ENCODE measurements at places on chromosomes 5 and 9.

DNA sequence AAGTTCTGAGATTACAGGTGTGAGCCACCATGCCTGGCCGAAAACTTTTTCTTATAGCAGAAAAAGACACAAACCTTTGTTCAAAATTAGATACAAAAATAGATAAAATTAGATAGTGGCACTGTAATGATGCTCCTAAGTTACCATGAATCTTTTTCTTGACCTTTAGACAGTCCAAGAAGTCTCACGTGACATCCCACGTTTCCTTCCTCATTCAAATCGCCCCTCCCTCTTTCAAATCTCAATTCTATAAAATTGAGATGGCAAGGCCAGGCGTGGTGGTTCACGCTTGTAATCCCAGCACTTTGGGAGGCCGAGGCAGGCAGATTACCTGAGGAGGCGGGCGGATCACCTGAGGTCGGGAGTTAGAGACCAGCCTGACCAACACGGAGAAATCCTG, 7.7 kb upstream of the ZCCHC10 start:
- DNase-seq: no peak

DNA sequence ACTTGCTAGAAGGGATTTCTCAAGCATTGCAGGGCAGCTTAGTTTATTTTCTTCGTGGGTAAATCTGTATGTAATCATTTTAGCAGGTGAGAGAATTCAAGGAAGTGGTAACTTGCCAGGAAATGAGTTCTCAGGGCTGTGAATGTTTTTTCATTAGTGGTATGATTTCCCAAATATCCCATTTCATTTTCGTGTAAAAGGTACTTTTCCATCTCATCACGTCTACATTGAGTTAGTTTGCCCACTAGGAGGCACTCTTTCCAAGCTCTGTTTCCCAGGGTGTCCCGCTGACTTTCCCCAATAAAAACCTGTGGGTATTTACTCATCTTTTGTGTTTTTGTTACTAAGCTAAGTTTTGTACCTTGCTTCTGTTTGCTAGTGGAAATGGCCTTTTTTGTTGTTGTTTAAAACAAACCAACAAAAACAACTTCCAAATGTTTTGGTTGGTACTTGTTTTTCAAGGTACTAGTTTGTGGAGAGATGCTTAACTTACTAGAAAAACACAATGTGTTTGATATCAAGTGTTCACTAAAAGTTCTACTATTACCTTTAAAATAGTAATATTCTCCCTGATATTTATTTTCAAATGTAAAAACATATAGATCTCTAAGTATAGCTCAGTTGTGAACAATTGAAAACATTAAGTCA, 373.6 kb downstream of the ADGRV1 start:
- no peak for DNase-seq

DNA sequence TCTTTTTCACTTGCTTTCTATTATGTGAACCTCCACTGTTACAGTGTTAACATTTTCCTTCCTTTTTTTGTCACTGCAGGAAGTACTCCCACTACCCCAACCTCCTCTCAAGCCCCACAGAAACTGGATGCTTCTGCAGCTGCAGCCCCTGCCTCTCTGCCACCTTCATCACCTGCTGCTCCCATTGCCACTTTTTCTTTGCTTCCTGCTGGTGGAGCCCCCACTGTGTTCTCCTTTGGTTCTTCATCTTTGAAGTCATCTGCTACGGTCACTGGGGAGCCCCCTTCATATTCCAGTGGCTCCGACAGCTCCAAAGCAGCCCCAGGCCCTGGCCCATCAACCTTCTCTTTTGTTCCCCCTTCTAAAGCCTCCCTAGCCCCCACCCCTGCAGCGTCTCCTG, 18.8 kb downstream of the NUP214 start:
- no peak for DNase-seq

DNA sequence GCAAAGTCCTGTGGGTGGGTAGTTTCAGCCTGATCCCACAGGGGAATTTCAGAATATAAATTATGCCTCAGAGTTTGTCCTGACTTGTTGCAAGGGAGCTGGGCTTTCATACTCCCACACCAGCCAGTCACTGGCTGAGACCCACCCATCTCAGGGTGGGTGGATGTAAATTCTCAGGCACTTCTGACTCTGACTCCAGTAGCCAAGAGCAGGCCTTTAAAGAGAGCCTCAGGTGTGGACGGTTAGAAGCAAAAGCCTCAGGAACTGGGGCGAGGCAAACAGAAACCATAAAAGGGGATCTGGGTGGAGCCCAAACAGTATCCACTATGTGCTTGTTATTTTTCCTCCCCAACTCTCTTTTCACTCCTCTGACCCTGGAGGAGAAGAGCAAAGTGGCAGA, 28.6 kb upstream of the FBXW11 start:
- DNase-seq: no peak

GRCh38 chr5:137442660-137443059, 56.5 kb downstream of the SPOCK1 start:
- no peak for DNase-seq

- no peak for DNase-seq
Measured at GRCh38 chr9:125878164-125878631, 131.0 kb downstream of the PBX3 start.

- peak; percentile 79 for DNase-seq
Measured at GRCh38 chr5:177446200-177447065, at the start of gene PRR7. PRR7 (plus strand) TSS chr5:177446814; CDS start chr5:177455068, 8,254 bp downstream.

DNA sequence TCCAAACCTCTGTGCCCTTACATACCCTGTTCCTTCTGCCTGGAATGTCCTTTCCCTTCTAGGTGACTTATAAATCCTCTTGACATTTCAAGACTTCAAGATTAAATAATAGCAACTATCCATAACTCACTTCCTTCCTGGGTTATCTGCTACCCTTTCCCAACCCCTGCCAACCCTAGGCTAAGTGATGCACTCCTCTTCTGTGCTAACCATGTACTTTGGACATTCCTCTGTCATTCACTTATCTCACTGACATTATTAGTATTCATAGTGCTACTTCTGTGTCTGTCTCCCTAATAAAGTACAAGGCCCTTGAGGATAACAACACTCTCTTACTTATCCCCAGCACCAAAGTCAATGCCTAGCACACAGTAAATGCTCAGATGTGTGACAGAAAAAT, 307.1 kb downstream of the ENC1 start:
- DNase-seq: no peak

- DNase-seq: no peak
Measured at GRCh38 chr5:64569858-64570257, 64.0 kb downstream of the RGS7BP start.

DNA sequence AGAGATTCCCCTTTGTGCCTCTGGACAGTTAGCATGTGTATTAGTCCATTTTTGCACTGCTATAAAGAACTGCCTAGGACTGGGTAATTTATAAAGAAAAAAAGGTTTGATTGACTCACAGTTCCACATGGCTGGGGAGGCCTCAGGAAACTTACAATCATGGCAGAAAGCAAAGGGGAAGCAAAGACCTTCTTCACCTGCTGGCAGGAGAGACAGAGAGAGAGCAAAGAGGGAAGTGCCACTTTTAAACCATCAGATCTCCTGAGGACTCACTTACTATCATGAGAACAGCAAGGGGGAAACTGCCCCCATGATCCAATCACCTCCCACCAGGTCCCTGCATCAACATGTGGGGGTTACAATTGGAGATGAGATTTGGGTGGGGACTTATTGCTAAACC, 6.0 kb downstream of the CFAP90 start:
- no peak for DNase-seq

DNA sequence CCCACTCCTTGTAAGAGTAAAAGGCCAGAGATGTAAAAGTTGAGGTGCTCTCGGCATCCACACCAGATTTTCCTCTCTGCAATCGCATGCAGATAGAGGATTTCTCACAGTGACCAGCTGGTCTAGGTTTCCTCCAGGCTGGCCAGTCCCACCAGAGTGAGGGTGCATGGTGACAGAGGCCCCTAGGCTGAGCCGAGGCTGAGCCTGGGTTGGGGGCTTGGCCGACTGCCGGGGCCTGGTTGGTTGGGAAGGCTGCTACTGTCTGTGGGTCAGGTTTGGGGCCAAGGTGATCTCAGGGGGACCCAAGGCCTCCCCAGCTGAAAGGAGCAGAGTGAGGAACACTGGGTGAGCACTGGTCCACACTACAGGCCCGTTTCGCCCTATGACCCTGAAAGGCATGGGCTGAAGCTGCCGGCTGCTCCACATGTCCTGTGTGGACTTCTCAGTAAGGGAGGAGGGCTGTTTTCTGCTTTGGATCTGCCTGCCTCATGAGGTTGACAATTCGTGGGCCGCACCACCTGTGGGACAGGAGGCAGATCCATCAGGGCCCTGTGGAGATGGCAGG, 400.8 kb upstream of the IRX4 start:
- DNase-seq: no peak

DNA sequence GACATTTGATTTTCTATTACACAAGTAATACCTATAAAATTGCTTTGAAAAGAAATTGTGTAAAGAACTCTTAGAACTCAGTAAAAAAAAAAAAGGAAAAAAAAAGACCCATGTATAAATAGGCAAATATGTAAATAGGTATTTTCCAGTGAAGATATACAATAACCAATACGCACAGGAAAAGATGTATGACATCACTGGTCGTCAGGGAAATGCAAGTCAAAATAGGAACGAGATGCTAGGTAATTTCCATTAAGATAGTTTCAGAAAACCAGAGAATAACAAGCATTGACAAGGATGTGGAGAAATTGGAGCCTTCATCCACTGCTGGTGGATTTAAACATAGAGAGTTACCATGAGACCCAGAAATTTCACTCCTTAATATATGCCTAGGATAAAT, 708.8 kb downstream of the MTRR start:
- no peak for DNase-seq

- no peak for DNase-seq
Measured at GRCh38 chr9:77960356-77961153, 71.1 kb downstream of the GNAQ start.

DNA sequence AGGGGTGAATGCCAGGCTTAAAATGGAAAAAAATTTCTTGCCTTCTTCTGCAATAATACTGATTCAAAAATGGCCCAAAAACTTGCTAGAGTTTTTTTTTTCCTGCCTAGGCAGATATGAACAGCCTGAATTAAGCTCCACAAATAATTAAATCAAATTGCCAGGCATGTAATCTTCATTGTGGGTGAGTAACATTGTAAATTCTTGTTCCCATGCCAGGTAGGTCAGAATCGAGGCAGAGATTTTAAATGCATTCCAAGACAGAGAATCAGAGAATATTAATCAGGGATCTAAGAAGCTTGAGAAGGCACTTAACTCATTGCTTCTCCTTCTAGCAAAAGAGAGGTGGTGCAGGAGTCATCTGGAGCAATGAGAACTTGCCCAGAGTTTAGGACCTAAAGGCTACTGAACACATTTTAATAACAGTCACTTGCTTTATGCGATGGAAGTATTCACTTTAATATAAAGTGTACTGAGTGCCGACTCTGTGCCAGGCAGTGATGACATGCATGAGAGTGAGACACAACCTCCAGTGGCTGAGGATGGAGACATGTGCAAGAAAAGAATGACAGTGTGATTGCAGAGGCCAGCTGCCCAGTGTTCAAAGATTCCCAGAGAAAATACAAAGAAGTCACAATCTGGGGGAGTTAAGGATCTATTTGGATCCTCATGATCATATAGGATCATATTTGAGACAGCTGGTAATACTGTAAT, 102.3 kb downstream of the APBA1 start:
- no peak for DNase-seq

- no peak for DNase-seq
Measured at GRCh38 chr5:38825494-38825893, 20.3 kb upstream of the OSMR start.

DNA sequence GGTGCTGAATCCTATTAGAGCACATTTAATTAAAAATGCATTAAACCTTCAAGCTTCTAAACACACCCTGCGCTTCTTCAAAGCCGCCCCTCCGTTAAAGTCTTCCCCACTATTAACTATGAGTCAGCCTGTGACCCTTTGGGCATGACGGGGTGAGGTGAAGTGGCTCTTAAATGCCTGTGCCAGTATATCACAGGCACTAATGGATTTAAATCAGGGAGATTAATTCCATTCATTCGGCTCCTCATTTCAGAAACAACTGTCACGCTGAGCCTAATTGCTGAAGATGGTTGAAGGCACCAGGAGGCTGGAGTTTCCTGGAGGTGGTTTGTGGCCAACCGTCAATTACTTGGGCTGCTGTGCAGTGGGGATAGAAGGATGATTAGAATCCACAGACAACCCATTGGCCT, 192.6 kb upstream of the MSX2 start:
- no peak for DNase-seq

DNA sequence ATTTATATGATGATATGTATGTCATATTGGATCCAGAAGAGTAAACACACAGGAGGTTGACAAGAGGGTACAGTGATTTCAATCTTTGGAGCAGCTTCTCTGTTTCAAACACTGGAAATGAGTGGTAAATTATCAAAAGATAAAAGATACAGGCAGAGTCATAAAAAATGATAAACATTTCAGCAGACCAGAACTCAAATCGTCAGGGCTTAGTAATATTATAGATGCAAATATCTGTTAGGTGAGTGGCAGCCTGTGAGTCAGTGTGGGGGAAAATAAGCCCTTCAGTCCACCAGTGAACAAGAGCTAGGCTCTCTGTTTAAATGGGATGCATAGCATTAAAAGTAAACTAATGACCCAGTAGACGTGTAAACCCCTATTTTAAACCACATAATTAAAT, 1378.1 kb downstream of the EFNA5 start:
- DNase-seq: no peak

DNA sequence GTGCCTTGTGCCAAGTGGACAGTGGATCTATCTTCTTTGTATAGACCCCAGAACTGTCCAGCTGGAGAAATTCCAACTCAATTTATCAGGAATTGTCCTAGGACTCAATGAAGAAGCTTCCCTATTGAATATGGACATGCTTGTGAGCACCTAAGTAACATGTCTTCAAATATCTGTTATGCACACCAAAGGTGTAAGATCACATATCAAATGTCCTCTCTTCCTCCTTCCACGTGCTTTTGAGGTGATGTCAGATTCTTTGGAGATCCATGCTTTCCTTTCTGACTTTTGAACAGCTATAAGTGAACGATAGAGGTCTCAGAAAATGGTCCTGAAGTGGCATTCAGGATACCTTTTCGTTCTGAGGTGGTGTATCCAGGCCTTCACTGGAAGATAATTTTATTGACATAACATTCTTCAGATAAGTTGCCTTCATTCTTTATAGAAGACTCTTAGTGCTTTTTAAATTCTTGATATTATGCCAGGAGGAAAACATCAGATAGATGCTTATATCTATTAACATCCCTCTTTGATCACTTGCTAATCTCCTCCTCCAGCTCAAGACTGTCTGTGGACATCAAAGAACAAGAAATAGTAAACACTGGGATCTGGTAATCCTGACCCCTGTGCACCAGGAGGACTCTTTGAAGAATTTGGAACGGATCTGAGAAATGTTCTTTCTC, 246.4 kb downstream of the SMARCA2 start:
- DNase-seq: no peak

- no peak for DNase-seq
Measured at GRCh38 chr5:76956033-76956432, 3.2 kb downstream of the CRHBP start.

Measured in Right ventricle myocardium superior (tissue), 1 donor.